D341Med (cell line): ENCODE measurements at places on chromosomes 6 and 20.
A peak's percentile ranks its signal among the peaks of the same experiment; 100 is the strongest.

DNA sequence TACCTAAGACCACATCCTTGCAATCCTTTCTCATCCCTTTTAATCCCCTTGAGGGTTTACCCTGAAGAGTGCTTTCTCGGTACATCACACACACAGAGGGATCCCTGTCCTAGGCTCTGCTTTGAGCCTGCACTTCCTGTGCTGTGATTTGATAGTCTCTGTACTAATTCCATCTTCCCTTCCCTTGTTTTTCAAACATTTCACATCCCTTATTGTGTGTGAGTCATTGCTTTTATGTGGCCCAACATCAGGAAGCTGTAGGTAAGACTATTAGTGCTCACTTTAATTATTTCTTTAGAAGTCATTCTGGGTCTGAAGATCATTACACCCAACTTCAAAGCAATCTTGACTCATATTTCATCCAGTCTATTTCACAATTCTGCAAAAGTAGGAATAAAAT lies 57.2 kb upstream of the ANKEF1 start:
- no peak for DNase-seq

DNA sequence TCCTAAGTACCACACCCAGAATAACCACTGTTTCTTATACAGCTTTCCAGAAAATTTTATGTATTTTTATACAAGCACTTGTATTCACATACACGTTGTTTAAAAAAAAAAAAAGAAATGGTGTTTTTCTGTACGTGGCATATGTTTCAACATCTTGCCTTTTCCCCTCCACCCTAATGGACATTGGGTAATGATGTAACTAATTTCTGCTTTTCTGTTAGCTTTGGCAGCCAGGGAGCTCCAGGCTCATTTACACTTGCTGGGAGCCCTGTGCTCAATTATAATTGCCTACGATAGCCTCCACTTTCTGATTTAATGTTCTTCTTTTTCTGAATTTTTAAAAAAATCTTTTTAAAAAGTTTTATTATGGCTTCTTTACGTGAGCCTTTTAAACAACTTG lies 352.4 kb downstream of the UTRN start:
- DNase-seq: no peak

- no peak for DNase-seq
These were observed 68.9 kb downstream of the TULP4 start for GRCh38 chr6:158381214-158381613.

DNA sequence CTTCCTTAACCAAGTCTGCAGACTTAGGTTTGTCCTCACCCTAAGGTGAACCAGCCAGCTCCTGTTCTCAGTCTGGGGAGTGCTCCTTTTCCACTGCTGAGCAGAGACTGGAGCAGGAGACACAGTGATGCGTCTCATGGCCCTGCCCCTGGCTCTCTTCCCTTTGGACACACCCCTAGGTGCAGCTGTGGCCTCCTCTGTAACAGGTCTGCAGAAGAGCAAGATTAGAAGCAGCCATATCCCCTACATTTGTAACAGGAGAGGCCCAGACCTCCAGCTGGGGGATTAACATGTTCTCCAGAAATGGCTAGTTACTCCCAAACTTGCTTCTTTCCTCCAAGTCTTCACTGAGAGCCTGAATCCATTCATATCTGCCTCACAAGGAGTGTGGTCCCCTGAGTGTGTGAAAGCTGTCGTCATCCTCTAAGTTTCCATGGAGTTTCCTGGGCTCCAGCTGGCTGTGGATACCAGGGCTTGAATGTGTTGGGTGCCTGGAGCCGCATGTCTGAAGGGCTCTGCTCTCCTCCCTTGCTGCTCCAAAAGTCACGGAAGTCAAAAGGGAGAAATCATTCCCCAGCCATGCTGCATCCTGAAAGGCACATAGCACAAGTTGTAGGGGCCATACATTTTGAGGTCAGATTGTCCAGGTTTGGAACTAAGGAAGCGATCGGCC lies 57.7 kb downstream of the PPP1R14C start:
- no peak for DNase-seq

DNA sequence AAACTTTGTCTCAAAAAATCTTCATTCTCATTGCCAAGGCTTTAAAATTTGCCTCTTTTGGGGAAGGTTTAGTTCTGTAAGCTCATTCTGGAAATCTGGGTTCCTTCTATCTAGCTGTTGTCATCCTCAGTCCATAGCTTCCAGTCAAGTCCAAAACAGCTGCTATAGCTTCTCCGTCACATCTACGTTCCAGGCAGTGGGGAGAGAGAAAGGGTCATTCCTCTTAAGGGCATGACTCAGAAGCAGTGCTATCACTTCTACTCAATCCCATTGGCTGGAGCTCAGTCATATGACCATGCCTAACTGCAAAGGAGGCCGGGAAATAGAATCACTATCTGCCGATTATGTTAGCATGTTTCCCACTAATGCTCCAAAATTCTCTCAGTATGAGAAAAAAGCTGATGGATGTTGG lies 141.4 kb upstream of the PTPN1 start:
- no peak for DNase-seq

- DNase-seq: no peak
These were observed 16.0 kb downstream of the PDE10A start for GRCh38 chr6:165647041-165647440.

DNA sequence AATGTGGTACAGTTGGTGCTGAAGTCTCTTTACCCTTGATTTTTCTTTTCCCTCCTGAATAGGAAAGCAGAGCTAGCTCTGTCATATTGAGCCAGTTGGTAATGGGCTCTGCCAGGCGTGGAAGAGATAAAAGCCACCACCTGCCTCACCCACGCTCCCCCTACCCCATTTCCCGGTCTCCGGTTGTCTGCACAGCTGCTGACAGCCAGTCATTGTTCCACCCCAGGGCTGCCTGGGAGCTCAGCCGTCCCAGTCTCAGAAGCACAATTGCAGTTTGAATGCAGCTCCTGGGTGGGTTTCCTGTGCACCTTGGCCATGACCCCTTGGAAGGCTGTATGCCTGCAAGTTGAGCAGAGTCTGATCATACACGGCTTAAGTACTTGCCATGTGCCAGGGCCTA lies 675.2 kb upstream of the FLRT3 start:
- DNase-seq: no peak

DNA sequence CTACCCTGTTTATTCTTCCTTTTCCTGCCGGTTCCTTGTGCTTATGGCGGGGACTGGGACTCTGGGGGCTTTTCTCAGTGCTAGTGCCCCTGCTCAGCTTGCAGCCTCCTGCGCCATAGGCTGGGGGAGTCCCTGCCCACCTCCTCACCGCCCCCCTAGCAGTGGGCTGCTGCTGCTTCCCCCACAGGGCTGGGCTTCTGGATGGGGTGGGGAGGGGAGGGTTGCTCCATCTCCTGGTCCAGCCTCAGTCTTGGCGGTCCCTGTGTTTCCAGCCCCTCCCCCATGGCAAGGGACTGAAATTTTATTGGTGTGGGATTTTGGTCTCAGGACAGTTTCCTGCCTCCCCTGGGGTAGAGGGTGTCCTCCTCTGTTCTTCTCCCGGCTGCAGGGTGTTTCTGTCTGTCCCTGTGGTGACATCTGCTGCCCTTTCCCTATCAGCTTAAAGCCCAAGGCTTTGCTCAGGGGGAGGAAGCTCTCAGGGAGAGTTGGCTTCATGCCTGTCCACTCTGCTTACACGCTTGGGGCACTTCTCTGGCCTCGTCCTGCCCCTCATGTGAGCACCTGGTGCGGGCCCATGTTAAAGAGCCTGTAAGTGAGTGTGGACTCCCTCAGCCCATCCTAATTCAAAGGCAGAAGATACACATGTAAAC lies 100.6 kb downstream of the HIVEP1 start:
- DNase-seq: peak; percentile 35

- DNase-seq: no peak
These were observed 25.7 kb downstream of the DSE start for GRCh38 chr6:116396441-116396840.

DNA sequence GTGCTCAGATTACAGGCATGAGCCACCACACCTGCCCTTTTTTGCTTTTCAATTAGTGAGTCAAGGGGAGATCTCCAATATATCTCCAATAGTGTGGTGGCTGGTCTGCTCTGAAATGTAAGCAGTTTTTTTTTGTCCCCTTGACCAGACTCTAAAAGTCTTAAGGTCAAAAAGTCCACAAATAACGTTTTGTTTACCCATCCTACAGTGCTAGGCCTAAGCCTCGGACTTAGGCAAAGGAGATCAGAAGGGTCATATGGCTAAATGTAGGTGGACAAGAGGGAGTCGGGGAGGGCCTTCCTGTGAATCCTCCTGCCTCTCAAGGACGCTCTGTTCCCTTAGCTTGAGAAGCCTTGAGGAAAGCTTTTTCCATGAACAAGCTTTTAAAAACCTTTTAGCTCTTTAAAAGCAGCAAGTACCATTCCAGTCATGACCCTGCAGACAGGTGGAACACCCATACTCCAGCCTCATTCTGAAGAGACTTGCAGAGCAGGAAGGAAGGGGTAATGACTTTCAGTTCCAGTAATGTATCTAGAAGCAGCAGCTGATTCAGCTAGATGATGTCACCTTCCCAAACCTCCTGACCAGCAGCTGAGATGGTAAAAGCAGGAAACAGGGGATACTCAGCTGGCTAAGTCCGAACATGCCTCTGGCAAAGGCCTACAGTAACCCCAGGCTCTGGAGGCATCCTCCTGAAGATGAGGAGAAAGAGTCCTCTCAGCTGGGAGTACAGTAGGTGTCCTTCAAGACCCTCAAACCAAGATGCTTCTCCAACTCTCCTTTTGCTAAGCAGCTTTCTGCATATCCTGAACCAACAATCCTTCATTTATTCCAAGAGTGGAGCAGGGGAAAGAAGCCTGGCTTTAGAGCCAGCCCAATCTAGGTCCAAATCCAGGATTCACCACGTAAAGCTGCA lies 23.6 kb downstream of the BCL2L1 start:
- DNase-seq: no peak

DNA sequence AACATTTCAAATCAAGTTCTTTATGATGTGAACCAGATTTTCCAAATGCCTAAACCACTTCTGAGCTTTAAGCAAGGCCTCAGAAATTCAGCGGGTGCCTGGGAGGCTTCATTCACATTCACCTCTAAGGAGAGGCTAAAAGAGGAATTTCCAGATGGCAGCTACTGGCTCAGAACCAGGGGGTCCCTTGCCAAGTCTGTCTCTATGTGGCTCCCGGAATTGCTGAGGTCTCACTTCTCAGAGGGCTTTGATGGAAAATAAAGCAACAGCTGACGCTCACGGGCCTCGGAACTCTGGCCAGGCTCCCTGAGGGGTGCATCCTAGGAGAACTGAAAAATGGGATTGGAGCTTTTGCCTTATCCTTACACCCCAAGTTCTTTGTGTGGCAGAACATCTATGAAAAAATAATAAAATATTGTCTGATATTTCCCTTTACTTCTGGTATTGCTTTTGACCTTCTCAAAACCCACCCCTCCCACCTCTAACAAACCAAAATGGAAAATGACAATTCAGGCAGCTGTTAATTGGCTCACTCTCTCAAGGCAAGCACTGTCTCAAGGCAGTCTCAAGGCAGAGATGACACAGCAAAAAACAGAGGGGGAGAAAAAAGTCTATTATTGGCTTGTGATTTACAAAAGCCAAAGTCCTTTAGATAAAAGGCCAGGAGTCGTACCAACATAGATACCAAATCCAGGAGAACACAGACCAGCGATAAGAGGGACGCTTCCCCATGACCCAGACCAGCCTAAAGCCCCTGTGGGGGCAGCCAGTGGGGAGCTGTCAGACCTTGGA lies 21.8 kb upstream of the LRRN4 start:
- no peak for DNase-seq

- peak; percentile 8 for DNase-seq
These were observed 51.2 kb upstream of the FRMD1 start for GRCh38 chr6:168130168-168130696.

DNA sequence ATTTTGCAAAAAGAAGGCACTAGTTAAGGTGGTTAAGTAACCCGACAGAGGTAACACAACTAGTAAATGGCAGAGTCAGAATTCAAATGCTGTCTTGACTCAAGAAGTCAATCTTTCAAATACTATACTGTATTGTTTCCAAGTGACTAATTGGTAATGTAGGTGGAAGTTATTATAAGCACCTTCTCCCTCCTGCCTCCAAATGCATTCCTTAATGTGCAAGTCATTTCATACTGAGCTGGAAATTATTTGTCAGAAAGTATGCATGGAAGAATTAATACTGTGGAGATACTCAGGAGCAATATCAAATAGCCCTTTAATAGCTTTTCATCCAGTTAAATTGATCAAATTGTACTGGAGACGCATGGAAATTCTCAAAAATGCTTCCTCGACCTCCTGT lies 579.1 kb downstream of the DOK5 start:
- no peak for DNase-seq

- DNase-seq: peak; percentile 12
These were observed 135.3 kb downstream of the ERMARD start for GRCh38 chr6:169886631-169887227.

GRCh38 chr6:52201493-52201892 lies 15.3 kb downstream of the IL17A start:
- no peak for DNase-seq
